ENCODE measurements at places on chromosomes 2 and 18. TPM values are rescaled to one million over a fixed set of nuclear protein-coding genes. Genes with fewer than 3 reads are reported as not detected.

DNA sequence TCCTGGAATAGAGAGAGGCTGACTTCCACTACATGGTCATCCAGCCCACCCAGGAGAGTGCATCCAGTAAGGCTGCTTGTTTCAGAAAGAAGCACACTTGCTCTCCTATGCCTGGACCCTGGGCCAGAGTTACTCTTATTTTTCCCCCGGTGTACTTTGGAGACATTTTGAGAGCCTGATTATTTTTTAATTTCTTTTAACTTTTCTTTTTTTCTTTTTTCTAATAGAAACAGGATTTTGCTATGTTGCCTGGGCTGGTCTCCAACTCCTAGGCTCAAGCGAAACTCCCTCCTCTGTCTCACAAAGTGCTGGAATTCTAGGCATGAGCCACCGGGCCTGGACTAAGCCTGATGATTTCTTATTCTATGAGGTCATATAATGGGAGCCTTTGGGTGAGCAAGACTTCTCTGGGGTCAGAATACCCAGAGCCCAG, 62.2 kb downstream of the RPL37A start:
- no peaks in the 10 kb centered on the region for H3K4me1 ChIP-seq
- H3K4me3 ChIP-seq: no peak overlapping the region
- DNase-seq: no peak
- H3K36me3 ChIP-seq: no peaks in the 10 kb centered on the region
- no peak overlapping the region for H3K27ac ChIP-seq

GRCh38 chr2:857081-857480, 93.6 kb upstream of the SNTG2 start:
- no peak overlapping the region for H3K27ac ChIP-seq
- H3K4me1 ChIP-seq: peaks cover 15% of the 10 kb centered on the region
- no peak overlapping the region for H3K4me3 ChIP-seq
- H3K36me3 ChIP-seq: no peaks in the 10 kb centered on the region

DNA sequence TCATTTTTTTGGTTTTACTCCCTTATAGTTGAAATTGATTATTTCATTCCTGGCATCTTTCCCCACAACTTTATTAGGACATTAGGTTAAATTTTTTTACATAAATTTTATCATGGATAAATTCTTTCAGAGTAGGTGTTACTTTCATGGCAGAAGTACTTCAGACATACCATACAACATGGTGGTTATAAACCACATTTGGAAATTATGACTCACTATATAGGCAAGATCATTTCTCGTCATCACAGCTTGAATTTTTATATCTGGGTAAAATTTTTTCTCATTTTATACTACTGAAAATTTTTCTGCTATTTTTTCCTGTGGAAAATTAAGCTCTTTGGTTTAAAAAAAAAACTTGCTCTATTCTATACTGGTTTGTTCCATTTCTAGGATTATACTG, 111.9 kb upstream of the COL5A2 start:
- no peak for DNase-seq
- H3K27me3 ChIP-seq: no peaks in the 10 kb centered on the region
- no peak overlapping the region for H3K27ac ChIP-seq
- no peaks in the 10 kb centered on the region for H3K4me1 ChIP-seq

The TDRD15 gene
- total RNA-seq: not detected

The LRRC30 gene
- total RNA-seq: not detected

All from CD4-positive, alpha-beta T cell (primary cell).